ENCODE measurements at places on chromosomes 2 and 18.
A peak's percentile ranks its signal among the peaks of the same experiment; 100 is the strongest.

- no peak for DNase-seq
Measured at GRCh38 chr2:119063177-119063576, 95.4 kb downstream of the C1QL2 start.

GRCh38 chr2:204898928-204899640, 353.8 kb downstream of the PARD3B start:
- DNase-seq = no peak

- no peak for DNase-seq
Measured at GRCh38 chr2:236088368-236089057, 79.7 kb downstream of the GBX2 start.

DNA sequence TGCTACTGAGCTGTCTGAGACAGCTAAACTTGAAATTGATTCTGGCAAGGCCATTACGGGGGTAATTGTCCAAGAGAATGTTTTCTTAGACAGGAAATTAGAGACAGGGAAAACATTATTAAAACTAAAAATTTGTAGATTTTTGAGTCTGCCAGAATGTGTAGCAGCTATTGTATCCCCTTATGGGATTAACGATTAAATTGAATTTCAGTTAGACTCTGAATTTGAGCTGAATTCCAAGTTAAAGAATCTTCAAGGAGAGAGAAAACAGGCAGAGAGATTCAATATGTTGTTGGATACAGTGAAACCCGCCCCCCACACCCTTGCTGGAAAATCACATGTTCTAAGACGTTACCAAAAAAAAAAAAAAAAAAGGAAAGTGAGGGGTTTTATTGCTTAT, 32.7 kb upstream of the CCDC68 start:
- DNase-seq = no peak

- no peak for DNase-seq
Measured at GRCh38 chr2:46118656-46119371, 178.4 kb upstream of the EPAS1 start.

DNA sequence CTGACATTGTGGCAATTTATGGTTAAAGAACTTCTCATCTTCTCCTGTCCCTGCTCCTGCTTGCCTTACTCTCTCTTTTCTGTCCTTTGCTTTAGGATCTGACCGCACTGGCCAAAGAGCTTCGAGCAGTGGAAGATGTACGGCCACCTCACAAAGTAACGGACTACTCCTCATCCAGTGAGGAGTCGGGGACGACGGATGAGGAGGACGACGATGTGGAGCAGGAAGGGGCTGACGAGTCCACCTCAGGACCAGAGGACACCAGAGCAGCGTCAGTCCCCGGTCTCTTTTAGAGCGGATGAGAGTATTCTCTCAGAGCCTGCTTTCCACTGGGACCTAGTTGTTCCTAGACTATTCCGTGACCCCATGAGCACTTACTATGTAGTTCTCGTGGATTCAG, 122.2 kb upstream of the IL1R2 start:
- DNase-seq = no peak

GRCh38 chr2:195552581-195552980, 104.4 kb upstream of the SLC39A10 start:
- DNase-seq = no peak

- peak; percentile 69 for DNase-seq
Measured at GRCh38 chr2:226079196-226079595, 679.7 kb downstream of the NYAP2 start.

- DNase-seq = no peak
Measured at GRCh38 chr2:236603361-236604015, 33.9 kb downstream of the ACKR3 start.

DNA sequence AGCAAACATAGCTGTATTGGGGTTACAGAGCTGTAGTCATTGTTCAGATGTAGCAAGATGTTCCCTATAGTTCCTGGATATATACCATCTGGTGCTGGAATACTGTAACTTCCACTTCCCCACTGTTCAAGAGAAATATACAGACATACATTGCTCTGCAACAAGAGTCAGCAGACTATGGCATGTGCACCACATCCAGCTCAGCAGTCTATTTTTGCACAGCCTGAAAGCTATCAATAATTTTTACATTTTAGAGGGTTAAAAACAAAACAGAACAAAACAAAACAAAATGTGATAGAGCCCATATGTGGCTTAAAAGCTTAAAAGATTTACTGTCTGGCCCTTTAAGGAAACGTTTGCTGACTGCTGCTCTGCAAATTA, 31.8 kb upstream of the VIT start:
- DNase-seq = no peak

GRCh38 chr2:113847144-113847543, 42.7 kb upstream of the ACTR3 start:
- no peak for DNase-seq

DNA sequence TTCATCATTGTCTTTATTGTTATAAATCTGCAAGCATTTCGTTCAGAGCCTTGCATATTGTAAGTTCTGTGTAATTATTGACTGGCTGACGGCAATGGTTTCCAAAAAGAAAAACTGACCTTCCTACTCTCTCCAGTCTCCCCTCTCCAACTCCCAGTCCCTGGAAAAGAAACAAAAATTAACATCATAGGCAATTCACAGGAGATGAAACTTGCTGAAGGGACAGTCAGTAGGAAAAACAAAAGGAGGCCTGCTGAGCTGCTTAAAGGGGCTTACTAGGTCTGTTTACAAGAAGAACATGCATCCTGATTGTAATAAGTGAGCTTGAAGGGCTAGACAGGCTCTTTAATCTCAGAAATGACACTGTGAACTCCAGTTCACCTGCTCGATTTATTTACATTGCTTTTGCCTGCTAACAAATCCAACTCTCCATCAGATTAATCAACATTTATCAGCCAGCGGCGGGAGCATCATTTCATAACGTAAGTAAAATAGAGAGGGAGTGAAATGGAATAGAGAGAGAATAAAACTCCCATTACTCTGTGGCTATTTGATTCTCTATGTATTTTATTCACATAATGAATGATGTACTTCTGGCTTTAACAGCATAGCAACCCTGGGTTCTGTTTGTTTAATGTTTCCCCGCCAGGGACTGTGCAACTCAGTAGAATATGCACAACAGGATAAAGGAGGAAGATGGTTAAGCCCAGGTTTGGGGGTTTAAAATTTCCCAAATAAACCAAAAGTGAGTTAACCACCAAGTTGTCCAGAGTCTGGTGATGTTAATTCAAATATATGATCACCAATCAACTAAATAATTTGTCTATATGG, 256.7 kb upstream of the SETBP1 start:
- no peak for DNase-seq
